ENCODE measurements at places on chromosomes 16 and 17.
A peak's percentile ranks its signal among the peaks of the same experiment; 100 is the strongest.

GRCh38 chr17:76704805-76705204 lies 6.0 kb downstream of the MXRA7 start:
- no peak for DNase-seq

GRCh38 chr17:15942207-15942833 lies 2.6 kb upstream of the ADORA2B start:
- DNase-seq = peak; percentile 34

DNA sequence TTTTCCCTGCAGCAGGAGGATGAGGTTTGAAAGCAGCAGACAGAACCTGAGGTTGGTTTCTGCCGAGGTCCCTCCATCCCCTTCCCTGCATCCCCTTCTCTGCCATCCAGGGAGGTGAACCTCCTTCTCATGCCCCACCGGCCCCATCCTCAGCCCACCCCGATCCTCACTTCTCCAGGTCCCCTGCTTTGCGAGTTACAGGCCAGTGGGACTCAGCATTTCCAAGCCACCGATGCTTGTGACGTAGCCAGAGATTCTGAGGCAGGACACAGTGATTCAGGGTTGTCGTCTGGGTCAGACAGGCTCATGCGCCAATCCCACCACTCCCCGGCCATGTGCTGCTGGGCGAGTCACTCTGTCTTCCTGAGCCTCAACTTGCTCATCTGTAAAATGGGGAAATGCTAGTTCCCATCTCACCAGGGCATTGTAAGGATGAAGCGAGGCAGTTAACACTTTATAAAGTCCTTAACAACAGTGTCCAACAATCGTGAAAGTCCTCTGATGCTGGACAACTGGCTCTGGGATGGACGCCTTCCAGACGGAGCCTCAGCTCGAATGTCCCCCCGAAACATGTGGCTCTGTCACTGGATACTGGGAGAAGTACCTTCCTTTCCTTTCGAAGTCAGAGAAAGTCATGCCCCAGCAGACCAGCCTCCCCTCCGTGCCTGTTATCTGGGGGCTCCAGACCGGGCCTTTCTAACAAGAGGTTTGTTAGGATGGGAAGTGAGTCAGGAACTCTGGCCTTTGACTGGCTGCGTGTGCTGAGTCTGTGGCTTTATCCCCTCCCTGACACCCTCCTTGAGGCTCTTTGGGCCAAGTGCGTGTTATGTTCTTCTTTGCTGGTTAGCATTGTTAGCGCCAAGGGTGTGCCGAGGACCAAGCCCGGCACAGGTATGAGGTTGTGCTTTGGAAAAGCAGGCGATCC lies 21.9 kb downstream of the SEC14L5 start:
- no peak for DNase-seq

GRCh38 chr16:23691483-23692189 lies 12.9 kb downstream of the PLK1 start:
- DNase-seq = peak; percentile 66

DNA sequence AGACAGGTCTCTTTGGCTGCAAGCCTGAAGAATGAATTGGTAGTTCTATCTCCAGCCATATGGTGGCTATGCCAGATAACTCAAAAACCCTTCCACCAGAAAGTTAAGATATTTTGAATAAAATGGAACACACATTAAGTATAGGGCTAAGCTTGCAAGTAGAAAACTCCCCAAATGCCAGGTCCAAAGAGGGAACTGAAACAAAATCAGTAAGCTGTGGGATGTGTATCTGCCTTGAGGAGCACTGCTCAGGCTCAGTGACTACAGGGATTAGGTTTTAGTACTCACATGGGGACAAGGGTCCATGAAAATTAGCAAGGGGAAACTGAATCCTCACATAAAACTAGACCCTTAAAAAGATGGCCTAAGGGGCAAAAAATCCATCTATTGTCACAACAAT lies 115.7 kb upstream of the PMFBP1 start:
- no peak for DNase-seq

- DNase-seq = peak; percentile 59
Observed at GRCh38 chr16:49644145-49644463, 211.8 kb downstream of the ZNF423 start.

DNA sequence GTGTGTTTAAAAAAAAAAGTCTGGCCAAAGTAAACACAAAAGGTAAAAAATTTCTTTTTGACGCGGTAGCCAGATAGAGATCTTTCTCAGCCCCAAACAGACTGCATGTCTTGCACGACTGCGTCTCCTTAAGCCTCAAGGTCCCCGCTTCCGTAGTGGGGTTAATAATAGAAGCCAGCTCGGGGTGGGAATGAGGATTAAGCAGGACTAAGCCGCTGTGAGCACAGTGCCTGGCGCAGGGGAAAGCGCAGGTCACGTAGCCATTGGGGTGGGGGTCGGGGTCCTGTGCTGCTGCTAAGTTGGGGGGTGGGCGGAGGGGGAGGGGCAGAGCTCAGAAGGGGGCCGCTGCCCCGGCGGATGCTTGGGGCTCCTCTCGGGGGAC lies 521 bp downstream of the GGA2 start:
- peak; percentile 50 for DNase-seq

DNA sequence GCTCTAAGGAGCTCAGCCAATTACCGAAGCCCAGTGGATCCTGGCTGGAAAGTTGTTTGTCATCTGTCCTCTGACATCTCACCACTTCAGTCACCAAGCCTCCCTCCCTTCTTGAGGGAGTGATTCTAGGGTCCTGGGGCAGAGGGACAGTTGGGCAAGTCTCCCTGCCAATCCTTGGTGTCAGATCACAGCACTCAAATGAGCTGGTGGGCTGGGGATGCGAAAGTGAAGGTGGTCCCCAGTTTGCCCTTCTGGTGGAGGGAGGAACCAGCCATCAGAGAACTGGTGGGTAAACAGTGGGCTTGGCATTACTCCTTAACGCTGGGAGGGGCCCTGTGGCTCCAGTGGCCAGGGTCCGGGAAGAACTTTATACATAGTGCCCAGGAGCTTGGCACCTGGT lies 4.4 kb upstream of the CALB2 start:
- no peak for DNase-seq

GRCh38 chr17:61351745-61352407 lies 47.8 kb upstream of the TBX2 start:
- no peak for DNase-seq

DNA sequence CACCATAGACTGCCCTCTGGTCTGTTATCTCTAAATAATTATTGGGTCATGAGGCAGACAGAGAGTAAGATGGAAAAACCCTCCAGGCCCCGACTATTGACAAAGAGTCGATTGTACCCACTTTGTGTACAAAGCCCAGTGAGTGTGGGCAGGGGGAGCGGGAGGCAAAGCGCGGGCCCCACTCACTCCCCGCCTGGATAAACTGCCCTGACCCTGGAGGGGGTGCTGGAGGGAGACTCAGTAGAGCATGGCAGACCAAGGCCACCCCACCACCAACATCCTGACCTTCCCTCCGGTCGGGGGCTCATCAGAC lies 11.2 kb upstream of the CPSF4L start:
- DNase-seq = no peak

DNA sequence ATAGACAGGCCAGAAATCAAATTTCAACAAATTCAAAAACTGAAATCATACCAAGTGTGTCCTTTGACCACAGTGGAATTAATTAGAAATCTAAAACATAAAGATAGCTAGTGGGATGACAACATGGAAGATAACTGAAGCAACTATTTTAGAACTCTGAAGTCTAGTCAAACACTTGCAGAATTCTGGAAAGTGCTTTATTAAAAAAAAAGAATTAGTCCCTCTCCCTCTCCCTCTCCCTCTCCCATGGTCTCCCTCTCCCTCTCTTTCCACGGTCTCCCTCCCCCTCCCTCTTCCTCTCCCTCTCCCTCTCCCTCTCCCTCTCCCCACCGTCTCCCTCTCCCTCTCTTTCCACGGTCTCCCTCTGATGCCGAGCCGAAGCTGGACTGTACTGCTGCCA lies 6.7 kb upstream of the OR4D1 start:
- DNase-seq = no peak

GRCh38 chr17:59219992-59220327 lies 351 bp upstream of the GDPD1 start:
- no peak for DNase-seq

DNA sequence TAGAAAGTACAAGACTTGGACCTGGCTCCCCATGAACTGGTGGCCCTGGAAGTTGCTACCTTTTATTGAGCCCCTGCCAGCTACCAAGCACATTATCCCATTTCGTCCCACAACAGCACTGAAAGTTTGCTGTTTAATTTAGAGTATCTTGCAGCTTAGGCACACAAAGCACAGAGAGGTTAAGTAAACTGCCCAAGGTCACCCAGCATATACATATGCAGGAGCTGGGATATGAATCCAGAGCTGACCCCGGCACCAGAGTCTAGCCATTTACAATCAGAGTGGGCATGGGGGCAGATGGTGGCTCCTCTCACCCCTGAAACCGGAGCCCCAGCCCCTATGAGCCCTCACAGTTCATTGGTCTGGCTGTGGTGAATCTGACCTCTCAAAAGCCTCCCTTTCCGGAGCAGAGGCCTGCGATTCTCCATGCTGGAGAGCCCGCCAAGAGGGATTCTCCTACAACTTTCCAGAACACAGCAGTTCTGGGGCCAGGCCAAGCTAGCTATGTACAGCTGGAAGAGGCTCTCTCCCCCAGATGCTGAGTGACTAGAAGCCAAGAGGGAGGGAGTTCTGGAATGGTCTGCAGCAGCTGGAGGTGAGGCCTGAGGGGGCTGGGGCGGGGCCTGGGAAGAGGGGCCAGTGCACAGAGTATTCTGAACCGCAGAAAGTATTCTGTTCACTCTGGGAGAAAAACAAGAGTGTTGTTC lies 58.3 kb downstream of the SREBF1 start:
- no peak for DNase-seq

- no peak for DNase-seq
Observed at GRCh38 chr16:88770461-88771293, 14.3 kb downstream of the PIEZO1 start.

DNA sequence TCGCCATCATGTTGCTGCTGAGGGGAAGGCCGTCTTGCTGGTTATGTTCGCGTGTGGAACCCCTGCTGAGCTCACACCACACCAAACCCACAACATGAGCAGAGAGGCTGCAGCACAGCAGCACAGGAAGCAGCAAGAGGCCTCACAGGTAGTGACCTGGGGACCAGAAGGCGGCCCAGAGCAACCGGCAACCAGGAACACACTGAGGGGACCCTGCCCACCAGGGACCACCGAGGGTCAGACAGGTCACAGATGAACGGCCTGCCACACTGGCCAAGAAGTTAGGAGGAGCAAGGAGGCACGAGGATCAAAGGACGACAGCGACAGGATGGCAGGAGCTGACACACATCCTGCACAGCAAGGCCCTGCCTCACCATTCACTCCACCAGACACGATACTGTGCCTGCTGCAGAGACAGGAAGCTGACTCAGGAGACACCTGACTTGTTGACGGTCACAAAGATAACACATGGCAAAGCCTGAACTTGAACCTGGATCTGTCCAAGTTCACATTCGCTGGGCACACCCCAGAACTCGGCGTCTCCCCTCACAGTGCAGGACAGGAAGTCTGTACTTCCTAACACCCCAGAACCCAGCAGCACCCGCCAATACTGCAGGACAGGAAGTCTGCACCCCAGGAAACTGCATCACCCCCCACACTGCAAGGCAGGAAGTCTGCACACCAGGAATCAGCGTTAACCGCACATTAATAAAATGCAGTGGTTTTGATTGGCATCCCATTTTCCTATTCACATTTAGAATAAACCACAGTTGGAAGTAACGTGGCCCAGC lies 98.5 kb downstream of the ZNF778 start:
- peak; percentile 87 for DNase-seq

GRCh38 chr17:79750650-79751545 lies 20.2 kb downstream of the ENPP7 start:
- no peak for DNase-seq

DNA sequence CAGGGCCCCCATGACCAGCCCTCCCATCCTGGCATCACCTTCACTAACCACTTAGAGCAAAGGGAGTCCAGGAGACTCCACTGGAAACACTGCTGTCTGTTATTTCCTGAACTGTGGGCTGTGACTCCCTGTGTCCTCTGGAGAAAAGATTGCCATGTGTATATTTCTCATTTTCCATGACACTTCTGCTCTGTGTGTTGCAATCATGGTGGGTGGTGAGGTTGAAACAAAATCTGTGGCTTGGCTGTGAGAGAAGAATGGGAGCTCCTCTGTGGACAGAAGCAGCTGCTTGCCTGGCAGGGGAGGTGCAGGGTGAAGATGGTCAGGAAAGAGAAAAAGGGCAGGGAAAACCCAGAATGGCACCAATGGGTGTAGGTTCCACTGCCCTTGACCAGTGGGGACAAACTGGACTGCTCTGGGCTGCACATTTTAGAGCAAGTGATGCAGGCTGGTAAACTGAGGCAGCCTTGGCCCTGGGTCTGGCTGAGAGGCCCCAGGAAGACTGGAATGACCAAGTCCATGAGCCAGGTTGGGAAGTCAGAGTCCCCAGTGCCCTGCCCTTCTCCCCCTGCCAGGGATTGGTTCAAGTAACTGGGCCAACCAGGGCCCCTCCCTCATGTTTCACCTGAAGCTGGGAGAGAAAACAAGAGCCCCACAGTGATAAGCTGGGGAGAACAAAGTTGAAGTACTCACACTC lies 314.3 kb downstream of the C16orf95 start:
- DNase-seq = no peak

GRCh38 chr17:80353718-80354275 lies 61.2 kb upstream of the ENDOV start:
- no peak for DNase-seq

DNA sequence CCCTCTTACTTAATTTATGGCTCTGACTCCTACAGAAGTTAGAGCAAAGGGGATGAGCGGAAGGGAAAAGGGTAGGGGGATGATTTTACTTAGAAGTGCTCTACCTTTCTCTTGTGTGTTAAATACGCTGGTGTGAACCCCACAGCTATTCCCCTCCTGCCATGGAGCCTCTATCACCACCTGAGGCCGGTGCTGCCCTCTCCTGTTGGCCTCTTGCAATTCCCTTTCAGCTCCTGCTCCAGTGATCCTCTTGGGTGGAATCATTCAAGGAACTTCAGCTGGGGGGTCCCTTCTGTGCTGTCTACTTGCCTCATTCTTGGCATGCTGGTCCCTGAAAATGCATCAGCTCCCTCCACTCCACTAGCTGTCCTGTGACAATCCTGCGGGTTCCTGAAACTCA lies 41.8 kb upstream of the CDH8 start:
- DNase-seq = peak; percentile 22

DNA sequence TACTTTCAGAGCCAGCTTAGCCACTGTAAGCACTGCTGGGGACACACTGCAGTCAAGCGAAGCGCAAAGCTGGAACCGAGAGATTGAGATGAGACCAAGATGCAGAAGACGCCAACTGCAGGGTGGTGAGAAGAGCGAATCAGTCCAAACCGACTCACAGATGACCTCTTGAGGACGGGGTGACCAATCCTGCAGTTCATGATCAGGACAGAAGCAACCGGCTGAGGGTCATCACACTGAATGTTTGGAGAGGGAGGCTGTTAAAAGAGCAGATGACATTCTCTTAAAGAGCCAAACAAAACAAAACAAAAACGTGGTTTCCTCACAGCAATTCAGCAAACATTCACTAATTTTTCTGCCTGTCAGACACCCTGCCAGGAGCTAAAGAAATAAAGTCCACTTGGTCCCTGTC lies 8.5 kb downstream of the HASPIN start:
- DNase-seq = peak; percentile 47
